ENCODE measurements at places on chromosomes 3 and 15. TPM values are rescaled to one million over a fixed set of nuclear protein-coding genes. Genes with fewer than 3 reads are reported as not detected.

DNA sequence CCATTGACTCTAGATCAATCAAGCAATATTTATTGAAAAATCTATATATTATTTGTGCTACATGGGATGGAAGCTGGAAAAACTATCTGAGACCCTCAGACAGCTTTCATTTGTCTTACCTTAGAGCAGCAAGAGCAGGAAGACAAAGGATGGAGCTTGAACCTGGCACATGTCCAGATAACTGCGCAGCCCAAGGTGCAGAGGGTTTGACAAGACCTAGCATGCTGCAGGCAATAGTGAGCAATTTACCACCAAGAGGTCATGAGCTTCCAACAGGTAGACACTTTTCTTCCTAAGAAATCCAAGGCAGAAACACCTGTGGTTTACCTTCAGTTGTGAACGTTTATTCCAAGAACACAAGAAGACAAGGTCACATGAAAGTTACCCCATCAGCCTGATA lies 214.7 kb upstream of the NECTIN3 start:
- DNase-seq = no peak

The SAMD7 gene
- not detected for total RNA-seq

DNA sequence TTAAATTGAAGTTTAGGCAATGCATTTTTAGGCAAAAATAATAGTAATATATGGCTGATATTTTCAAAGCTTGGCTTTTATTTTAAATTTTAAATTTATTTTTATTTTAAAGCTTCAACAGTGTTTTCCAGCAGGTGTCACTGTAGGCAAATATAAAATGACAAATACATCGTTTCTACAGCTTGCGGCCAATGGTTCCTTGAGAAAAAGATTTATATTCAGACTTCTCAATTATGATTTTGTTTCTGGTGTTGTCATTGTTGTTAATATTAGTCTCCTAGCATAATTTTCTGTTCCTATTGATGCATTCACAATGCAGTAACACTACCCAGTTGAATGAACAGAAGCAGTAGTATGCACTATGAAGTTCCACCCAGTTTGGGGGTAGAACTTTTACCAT lies 220.7 kb upstream of the DNAJC19 start:
- DNase-seq = no peak

- DNase-seq = no peak
Measured at GRCh38 chr3:53712817-53713388, 133.3 kb downstream of the CHDH start.

DNA sequence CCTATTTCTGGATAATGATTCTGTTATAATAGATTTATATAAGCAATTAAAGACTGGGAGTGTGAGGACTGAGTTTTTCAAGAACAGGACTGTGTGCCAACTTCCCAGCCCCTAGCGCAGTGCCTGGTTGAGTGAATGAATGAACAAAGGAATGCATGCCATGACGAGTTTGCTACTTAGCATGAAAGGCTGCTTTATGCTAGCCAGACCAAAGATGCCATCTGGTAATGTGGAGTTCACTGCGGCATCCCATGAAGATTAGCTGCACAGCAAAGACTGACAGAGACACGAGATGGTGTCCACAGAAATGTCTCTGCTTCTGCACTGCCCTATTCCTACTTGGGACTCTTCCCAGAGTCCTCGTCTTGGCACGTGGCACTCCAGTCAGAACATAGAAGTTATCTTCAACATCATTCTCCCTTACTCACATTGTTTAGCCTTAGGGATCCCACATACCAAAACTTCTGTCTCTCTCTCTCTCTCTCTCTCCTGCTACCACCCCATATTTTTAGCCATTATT lies 283.9 kb upstream of the CTNNB1 start:
- DNase-seq = no peak

DNA sequence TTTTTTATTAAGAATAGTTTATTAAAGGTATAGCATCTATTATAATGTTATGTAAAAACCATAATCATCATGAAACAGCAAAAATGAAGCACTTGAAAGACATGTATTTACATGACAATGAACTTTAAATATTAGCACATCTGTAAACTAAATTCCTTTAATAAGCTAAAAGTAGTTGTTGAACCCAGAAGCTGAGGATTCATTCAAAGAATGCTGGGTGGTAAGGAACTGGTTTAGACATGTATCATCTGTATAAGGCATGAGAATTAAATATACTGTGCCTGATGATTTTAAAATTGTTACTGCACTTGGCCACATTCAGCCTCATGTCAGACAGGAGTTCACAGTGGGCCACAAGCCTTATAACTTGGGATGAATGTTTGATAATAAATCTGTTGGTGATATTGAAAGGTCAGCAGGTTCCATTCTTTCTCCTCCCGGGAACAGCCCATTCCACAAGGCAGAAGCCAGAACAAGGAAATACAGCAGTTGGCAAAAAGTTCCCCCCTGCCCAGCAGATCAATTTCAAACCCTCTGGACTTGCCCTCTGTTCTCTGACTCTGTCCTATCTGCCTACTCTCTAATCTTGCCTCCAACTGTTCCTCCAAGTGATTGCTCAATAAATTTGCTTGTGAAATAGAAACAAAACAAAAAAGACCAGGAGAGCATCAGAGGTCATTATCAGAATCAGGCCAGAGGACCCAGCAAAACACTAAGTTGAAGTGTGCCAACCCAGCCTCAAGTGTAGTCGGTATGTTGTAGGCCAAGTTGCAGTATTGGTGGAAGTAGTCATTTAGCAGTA lies 49.8 kb upstream of the TEX264 start:
- no peak for DNase-seq

The TMEM108 gene
- total RNA-seq = 1.5 TPM

- no peak for DNase-seq
Measured at GRCh38 chr15:28886431-28887338, 911 bp downstream of the APBA2 start.

DNA sequence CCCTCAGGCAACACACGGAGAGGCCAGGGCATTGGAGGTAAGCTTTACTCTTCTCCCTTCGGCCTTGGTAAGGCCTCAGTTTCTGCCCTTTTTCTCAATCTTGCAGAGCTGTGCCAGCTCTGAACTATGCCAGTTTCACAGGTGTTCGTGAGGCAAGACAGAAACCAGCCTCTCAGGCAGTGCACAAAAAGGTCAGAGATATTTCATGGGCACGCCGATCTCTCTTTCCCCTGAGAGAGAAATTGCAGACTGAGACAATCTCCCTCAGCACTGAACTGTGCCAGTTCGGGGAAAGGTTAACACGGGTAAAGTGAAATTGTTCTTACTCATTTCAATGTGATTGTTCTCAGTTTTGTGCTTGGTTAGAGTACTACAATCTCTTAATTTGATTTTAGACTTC lies 88.5 kb downstream of the GMNC start:
- no peak for DNase-seq

The HRG gene
- not detected for total RNA-seq

- DNase-seq = no peak
Measured at GRCh38 chr15:71152542-71152941, 37.3 kb downstream of the THSD4 start.

- DNase-seq = no peak
Measured at GRCh38 chr15:72562878-72563277, 88.7 kb downstream of the ARIH1 start.

DNA sequence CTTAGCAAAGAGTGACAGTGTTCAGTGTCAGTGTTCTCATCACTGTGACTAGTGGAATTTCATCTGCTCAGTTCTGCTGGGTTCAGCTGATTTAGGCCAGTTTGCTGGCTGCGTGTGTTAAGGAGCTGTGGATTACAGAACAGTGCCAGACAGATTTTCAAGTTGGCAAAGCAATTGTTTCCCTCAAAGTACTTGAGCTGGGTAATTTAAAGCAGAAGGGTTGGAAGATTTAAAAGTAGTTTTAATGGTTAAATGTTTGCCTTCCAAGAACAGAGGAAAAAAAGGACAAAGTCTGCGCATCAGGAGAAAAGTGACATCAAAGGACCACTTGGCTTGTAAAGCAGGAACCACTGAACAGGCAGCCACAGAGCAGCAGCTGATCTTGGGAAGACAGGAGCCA lies 8.7 kb downstream of the ESYT3 start:
- no peak for DNase-seq

DNA sequence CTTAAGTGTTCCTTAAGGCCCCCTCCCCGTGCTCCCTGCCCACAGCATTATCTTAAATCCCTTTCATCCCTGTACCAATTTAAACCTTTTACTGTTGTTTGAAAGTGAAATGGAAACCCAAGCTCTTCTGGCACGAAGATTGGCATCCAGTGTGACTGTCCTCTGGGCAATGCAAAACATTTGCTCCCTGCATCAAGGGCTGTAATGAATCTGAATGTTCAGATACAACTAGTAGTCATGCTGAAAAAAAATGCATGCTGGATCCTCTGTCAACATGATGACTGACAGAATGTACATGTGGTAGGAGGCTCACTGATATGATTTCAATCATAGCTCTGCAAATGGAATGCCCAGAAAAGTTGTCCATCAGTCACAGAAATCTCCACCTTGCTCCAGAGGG lies 8.1 kb upstream of the CDIN1 start:
- DNase-seq = no peak

DNA sequence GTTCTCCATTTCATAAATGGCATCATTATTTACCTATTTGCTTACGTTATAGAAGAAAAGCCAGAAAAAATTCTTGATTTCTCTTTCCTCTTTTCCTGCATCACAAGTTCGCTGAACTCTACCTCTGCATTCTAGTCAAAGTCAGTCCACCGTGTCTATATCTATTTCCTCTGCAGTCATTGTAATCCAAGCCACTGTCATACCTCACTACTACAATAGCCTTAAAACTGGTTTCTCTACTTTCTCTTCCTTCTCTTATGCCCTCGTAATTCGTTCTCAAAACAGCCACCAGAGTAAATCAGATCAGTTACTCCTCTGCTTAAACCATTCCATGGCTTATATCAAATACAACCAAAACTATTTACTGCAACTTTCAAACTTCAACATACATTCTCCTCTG lies 13.4 kb upstream of the FAM81A start:
- DNase-seq = no peak

DNA sequence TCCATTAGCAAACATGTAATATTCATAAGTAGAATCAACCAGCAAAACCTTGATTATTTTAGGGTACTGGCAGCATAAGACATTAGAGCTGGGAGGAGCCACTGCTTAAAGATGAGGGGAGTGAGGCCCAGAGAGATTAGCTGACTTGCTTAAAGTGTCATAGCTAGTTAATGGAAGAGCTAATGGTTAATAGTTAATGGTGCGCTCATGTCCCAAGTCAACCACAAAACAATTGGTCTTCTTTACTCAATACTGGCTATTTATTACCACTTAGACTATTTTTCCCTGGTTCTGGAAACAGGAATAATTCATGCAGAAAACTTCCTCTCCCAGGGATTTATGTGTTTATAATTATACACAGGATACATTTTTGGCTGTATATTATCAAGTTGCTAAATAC lies 33.1 kb downstream of the EIF4E3 start:
- DNase-seq = no peak

The CCDC174 gene
- total RNA-seq = 29.9 TPM

The A4GNT gene
- total RNA-seq = not detected

The TUSC2 gene
- 24.7 TPM for total RNA-seq

GRCh38 chr15:100169615-100170290 lies 172.0 kb downstream of the ADAMTS17 start:
- no peak for DNase-seq

The CHL1 gene
- 5.5 TPM for total RNA-seq

DNA sequence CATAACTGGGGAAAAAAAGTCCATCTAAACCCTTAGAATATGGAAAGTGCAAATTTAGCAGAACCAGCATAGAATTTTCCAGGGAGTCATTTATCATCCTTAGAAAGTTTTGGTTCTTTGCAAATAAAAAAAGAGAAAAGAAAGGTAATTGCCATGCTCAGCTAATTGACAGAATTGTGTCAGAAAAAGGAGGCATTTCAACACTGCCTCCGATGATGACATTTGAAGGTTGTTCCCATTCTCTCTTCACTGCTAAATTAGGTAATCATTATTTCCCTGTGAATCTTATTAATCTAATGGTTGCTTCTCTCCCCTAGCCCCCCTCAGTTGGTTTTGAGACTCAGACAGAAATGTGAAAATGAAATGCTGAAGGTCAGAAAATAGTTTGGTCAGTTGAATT lies 139.2 kb downstream of the PDCD6IP start:
- DNase-seq = no peak

DNA sequence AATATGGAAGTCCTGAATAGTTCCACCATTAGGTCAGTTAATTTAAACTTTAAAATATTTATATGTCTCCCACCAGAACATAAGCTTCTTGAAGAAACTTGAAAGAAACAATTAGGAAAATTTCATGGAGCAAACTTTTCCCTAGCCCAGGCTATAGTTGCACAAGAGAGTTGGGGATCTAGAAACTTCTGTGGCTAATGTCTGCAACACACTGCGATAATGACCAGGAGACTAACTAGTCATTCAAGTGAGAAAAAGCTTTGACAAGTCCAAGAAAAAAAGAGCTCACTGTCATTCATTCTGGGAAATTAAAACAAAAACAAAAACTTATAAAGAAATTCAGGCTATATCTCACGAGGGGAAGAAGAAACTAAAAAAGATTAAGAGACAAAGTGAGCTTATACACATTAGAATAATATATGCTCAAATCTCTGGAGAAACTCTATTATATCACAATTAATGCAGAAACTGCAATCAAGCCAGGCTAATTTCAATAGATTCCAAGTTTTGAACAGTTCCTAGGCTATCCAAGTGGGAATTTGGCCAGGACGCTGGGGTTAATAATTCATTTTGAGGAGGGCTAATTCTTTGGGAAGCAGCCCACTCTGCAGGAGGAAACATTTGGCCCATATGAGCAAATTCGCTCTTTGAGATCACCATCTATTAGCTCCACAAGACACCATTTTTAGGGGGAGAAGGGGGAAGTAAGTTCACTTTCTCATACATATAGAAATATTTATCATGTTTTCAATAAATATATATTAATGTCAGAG lies 134.6 kb downstream of the MEIS2 start:
- no peak for DNase-seq

DNA sequence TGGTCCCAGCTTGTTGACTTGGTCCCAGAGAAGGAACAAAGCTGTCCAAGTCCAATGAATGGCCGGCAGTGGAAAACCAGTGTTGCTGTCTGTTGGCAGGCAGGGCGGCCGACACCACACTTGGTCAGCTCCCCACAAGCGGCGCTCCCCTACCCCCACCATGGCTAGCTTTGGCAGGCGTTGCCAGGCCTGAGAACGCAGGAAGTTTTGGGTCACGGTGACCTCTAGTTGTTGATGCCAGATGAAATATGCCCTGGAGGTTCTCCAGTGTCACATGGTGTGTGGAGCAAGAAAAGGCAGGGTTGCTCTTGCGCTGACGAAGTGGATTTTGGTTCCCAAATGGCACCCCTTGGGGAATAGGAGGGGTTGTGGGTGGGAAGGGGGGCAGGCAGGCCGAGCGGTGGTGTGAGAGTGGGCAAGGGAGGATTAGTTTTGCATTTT lies 72.7 kb upstream of the TPRG1 start:
- DNase-seq = peak; percentile 60

GRCh38 chr15:40282869-40283614 lies at the start of gene ANKRD63:
Gene ANKRD63 (minus strand): TSS chr15:40283064. CDS start chr15:40282586, 478 bp downstream.
- no peak for DNase-seq

The IL20RB gene
- total RNA-seq = 4.3 TPM

GRCh38 chr3:185172086-185173049 lies 19.5 kb upstream of the C3orf70 start:
- no peak for DNase-seq

DNA sequence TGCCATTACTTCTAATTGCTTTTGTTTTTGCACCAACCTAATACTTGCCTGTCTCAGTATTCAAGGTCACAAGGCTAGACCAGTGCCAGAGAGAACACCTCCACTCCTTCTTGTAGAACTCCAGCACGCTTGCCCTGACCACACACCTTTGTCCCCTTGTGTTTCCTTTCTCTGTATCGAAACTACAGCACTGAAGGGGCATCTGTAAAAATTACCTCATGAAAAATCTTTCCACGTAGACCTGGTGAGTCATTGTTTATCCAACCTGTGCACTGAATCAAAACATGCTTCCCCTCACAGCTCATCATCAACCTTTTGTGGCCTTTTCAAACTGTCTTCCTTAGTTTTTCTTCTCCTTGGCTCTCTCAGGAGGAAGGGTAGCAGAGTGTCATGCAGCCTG lies 259.5 kb downstream of the THRB start:
- DNase-seq = no peak

Measured in ureter (tissue), 1 donor.